ENCODE measurements at places on chromosomes 1 and 21.
A peak's percentile ranks its signal among the peaks of the same experiment; 100 is the strongest.

- DNase-seq = no peak
Measured at GRCh38 chr1:9724706-9725476, 73.4 kb downstream of the PIK3CD start.

GRCh38 chr1:31043631-31044030 lies 21.9 kb downstream of the PUM1 start:
- DNase-seq = no peak

- no peak for DNase-seq
Measured at GRCh38 chr21:25243808-25244207, 363.5 kb downstream of the MRPL39 start.

DNA sequence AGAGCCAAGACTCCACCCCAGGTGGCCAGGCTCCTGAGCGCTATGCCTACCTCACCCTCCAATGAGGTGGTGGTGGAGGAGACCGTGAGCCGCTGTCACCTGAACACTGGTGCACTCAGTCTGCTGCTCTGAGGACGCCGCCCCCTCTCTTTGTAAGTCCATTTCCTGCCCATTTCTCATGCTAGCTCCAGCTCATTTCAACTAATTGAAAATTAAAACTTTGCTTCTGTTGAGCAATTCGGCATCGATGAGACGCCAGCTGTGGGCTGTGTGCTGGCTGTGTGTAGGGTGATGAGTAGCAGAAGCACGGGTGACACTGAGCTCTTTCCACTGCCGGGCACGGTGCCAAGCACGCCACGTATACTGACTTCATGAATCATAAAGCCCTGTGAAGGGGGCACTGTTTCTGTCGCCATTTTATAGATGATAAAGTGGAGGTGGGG lies 11.2 kb downstream of the TNFRSF1B start:
- peak; percentile 96 for DNase-seq

DNA sequence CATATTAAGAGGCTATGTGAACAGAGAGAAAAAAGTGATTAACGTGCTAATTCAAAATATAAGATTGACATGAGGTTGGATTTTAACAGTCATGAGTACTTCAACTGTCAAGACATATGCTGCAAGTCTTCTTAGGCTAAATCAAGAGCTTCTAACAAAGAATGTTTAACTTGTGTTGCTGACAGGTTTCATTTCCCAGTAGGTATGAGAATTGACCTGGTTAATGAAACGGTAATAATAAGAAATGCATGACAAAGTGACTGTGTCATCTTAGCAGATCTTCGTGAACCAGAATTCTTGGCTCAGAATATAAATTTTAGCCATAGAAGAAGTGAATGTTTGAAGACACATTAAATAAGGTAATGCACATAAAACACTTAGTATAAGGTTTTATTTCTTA lies 132.6 kb upstream of the PTGFR start:
- DNase-seq = no peak

DNA sequence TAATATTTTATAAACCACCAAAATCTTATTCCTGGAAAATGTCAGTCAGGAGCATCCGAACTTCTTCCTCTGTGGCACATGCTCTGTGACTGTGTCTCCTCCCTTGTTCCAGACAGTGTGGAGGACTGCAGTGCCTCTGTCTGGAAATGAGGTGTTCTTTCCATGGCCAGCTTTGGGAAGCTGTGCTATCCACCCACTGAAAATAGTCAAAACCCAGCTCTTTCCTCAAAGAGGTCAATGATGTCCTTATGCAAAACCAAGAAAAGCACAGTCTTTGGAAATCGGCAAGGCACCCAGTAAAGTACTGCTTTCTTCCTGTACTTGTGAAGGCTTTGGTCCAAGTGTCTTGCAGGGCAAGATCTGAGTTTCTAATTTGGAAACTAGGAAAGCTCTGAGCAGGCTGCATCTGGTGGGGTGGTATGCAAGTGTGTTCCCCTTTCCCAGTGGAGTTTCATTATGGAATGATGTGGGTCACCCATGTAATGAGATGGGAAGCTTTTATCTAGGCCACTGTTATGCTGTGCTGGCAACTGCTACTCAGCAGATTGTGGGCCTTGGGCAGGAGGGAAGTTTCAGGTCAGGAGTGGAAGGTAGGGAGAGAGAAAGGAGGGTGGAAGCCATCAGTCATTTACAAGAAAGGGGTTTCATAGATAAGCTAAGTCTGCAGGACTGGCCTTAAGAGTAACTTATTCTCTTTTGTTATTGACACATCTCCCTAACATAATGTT lies 6.0 kb downstream of the KIAA0040 start:
- DNase-seq = no peak
